Temporal lobe (tissue), 4 donors: ENCODE measurements at places on chromosomes 4 and X. TPM values are rescaled to one million over a fixed set of nuclear protein-coding genes. Genes with fewer than 3 reads are reported as not detected.

The RIBC1 gene
- 0.74 TPM for total RNA-seq

The RTL9 gene
- total RNA-seq, result 0.25 TPM

The SPANXA1 gene
- not detected for total RNA-seq

The ARMCX4 gene
- 11.8 TPM for total RNA-seq

The CBR4 gene
- total RNA-seq, result 27.3 TPM

The PNMA6A gene
- total RNA-seq, result 13.5 TPM

The KDR gene
- 16.5 TPM for total RNA-seq

The TCEAL3 gene
- total RNA-seq, result 12.8 TPM

The ZIC3 gene
- 2.0 TPM for total RNA-seq

The MUC7 gene
- not detected for total RNA-seq

The CSN1S1 gene
- total RNA-seq, result not detected

The ENPEP gene
- 1.7 TPM for total RNA-seq

The F8A3 gene
- total RNA-seq, result 1.5 TPM

The DMD gene
- total RNA-seq, result 49.4 TPM

The SEC31A gene
- 99.6 TPM for total RNA-seq

The SLC9A7 gene
- total RNA-seq, result 26.1 TPM

The SPACA5 gene
- total RNA-seq, result 0.25 TPM

The ABCG2 gene
- 15.5 TPM for total RNA-seq

The TLR10 gene
- total RNA-seq, result 0.74 TPM

The PRDM5 gene
- 11.8 TPM for total RNA-seq

The LANCL3 gene
- total RNA-seq, result 1.5 TPM

The DRD5 gene
- 0.74 TPM for total RNA-seq
